ENCODE measurements at places on chromosomes 6 and 20.

DNA sequence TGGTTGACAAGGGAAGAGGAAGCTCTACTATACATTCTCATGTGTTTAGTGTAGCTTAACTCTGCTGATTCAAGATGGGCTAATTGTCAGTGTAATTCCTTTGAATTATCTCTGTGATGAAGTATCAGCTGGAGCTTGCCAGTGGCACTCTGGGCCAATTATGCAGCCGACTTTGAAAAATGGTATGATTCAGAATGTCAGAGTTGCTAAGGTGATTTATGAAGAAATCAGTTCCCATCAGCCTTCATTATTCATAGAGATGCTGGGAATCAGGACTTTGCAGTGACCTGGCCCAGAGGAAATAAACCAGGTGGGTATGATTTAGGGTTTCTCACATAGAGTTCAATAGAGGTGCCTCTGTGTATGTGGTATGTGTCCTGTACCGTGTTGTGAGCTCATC lies 33.4 kb downstream of the KCNS1 start:
- no peak for DNase-seq

DNA sequence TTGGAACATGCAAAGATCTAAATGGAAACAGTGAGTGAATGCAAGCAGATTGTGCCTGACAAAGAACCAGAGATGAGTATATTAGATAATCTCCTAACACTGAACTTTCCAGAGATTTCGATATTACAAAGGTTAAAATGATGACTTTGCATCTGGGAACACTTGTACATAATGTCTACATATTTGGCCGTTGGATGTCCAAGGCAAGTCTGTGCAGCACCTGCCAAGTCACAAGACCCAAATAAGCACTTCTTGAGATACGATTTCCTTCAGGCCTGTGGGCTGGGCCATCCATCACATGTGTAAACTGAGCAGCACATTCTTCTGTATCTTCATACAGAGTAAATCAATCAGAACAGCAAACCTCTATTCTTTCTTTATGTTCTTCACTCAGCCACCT lies 32.5 kb upstream of the SMLR1 start:
- no peak for DNase-seq

GRCh38 chr6:105051941-105052471 lies 95.1 kb downstream of the LIN28B start:
- no peak for DNase-seq

DNA sequence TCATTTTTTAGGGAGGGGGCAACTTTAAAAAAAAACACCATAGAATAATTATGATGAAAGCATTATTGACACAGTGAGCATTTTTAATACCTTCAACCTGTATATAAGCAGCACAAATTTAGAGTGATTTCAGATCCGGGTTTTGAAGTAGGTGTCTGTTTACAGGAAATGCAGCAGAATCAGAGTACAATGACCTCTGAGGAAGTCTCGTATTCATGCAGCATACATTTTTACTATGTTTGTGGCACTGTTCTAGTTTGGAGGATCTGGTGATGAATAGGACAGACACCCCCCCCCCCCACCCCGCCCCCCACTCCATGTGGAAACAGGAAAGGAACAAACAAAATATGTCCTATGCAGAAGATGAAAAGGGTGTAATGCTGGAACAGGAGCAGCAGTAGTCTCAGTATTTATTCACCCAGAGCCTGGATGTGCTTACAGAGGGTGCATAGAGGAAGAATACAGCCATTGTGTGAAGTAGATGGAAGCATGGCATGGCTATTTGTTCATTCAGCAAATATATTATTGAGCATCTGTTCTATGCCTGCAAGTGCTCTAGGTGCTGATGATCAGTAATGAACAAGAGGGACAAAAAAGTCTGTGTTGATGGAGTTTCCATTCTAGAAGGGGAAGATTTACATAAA lies 19.7 kb downstream of the VAPB start:
- no peak for DNase-seq

DNA sequence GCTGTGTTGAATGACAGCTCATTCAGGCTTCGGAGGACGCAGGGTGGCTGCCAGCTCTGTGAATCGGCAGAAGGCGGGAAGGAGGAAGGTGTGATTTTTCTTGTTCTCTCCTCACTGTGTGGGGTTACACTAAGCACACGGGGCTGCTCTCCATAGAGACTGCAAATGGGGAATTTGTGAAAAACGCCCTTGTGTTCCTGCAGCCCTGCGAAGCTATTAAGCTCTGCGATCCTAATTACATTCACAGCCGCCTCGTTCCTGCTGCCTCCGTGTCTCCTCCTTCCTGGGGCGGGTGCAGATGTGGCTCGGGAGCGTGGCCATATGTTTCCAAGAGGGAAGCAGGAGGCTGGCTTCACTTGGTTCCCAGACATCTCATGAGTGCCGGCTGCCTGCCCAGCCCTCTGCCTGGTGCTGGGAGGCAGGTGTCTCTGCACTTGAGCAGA lies 124.0 kb downstream of the TOX2 start:
- peak; percentile 52 for DNase-seq

GRCh38 chr20:33316343-33316742 lies 33.3 kb downstream of the BPIFB1 start:
- no peak for DNase-seq

- DNase-seq = no peak
Measured at GRCh38 chr6:35360349-35361138, 18.2 kb downstream of the PPARD start.

DNA sequence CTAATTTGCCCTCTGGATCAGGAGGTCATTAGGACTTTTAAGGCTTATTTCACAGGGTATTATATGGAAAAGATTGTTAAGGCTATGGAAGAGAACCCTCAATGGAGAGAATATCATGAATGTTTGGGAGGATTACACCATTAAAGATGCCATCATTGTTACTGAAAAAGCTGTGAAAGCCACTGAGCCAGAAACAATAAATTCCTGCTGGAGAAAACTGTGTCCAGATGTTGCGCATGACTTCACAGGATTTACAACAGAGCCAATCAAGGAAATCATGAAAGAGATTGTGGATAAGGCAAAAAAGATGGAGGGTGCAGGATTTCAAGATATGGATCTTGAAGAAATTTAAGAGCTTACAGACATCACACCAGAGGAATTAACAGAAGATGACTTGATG lies 798.3 kb upstream of the SLC35B3 start:
- no peak for DNase-seq

GRCh38 chr20:40913224-40914185 lies 115.1 kb upstream of the TOP1 start:
- DNase-seq = no peak

DNA sequence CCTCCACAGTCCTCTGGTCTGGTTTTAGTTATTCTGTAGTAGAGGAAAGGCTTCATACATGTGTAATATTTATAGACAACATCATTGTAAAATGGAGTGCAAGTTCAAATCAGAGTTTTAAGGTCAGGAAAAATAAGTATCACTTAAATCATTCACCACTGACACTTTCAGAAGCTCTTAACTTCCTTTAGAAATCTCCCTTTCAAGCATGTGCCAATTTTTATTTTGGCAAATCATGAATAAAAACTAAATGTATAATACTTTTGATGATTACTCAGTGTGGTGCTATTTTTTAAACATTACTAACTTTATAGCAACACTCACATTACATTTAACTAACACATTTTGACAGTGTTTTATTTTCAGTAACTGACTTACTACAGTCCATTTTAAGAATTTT lies 112.2 kb downstream of the OGFRL1 start:
- no peak for DNase-seq

GRCh38 chr6:166027761-166028160 lies 139.9 kb downstream of the TBXT start:
- DNase-seq = no peak

- DNase-seq = no peak
Measured at GRCh38 chr6:2148748-2149147, 96.7 kb downstream of the GMDS start.

DNA sequence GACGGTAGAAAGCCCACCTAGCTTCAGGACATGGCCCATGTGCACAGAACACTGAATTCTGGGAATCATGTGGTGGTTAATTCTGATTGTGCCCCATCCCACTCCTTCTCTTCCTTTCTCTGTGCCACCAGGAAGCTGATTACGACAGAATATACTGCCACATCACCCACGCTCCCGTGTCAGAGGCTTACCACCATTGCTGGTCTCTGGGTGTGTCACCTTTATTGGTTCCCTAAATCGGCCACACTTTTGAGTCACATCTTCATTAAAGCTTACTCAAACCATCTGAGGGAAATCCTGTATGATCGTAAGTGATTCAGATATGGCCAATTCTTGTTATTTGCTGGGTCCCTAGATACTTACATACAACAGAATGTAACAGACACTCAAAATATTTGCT lies 3.1 kb downstream of the TRMT6 start:
- DNase-seq = no peak

DNA sequence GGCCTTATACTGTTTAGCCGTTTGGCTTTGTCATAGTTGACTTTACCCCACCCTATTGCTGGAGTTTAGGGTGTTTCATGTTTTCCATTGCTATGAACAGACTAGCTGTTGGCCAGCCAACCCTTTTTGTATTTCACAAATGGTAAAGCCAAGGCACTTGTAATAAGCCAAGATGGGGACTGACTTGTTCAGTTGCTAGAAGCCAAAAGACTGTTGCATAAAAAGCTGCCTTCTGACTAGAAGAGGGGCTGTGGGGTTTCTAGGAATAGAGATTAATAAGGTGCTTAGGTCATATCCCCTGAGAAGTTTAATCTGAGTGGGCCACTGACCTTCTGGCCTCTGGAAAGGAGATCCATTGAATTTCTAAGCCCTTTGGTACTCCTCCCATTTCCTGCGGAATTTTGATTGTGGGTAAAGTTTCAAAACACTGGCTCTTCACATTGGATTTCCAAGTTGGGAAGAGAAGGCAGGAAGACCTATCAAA lies 211.1 kb downstream of the PLCB4 start:
- DNase-seq = no peak

- no peak for DNase-seq
Measured at GRCh38 chr20:24966317-24967012, 17.4 kb downstream of the CST7 start.

DNA sequence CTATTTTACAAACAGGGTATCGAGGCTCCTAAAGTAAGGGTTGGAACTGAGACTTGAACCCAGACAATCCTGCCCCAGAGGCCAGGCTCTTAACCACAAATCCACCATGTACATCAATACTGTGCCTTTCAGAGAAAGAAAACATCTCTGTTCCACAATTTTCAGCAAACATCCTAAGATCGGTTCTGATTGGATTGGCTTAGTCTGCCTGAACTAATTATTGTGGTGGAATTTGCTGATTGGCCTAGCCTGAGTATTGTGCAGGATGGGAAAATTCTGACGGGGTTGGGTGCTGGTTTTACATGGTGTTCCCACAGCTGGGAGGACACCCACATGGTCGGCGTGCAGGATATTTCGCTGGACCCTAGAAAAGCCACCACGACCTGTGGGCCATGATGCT lies at the start of gene CLPSL1:
Gene CLPSL1 (plus strand): TSS at position 301 of the 400 bp plus-strand sequence. CDS start 92 bp downstream, at position 393.
- DNase-seq = no peak

DNA sequence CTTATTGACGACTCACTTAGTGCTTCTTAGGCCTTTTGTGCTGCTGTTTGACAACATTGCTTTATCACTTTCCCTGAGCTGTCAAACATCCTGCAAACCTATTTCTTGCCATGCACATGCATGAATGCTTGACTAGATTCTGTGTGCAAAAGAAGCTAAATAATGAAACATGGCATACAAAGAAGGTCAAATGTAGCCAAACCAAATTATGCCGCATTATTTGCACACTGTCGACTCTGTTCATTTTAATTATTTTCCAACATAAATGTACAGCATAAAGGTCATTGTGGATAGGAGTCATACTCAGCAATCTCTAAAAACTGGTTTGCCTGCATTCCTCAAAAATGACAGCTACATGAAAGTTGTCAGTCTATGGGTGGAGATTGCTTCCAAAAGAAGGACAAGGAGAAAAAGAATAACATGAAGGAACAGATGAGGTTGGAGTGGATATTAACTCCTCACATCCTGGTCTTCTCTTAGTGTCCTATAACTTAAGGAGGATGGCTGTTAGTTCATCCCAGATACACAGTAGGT lies 123.1 kb upstream of the STXBP5 start:
- no peak for DNase-seq

DNA sequence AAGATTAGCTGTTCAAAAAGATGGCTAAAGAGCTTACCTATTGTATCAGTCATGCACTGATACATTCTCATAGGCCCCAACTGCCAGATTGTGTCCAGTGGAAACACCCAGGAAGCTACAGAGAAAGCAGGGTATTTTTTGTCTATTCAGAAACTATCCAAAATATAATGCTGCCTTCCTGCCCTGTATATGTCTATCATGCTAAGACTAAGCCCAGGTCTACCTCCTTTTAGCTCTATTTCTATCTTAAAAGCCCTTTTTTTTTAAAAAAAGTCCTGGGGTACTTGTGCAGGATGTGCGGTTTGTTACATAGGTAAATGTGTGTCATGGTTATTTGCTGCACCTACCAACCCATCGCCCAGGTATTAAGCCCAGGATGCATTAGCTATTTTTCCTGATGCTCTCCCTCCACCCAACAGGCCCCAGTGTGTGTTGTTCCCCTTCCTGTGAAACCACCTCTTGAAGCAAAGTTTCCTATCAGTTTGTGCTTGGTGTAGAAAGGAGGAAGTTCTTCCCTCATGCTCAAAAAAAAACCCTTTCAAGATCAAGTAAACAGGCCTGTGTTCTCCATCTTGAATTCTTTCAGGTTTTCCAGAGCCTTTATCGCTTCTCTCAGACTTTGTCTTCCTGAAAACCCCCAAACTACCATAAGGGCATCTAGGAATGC lies 514 bp downstream of the DEFB129 start:
- DNase-seq = no peak

DNA sequence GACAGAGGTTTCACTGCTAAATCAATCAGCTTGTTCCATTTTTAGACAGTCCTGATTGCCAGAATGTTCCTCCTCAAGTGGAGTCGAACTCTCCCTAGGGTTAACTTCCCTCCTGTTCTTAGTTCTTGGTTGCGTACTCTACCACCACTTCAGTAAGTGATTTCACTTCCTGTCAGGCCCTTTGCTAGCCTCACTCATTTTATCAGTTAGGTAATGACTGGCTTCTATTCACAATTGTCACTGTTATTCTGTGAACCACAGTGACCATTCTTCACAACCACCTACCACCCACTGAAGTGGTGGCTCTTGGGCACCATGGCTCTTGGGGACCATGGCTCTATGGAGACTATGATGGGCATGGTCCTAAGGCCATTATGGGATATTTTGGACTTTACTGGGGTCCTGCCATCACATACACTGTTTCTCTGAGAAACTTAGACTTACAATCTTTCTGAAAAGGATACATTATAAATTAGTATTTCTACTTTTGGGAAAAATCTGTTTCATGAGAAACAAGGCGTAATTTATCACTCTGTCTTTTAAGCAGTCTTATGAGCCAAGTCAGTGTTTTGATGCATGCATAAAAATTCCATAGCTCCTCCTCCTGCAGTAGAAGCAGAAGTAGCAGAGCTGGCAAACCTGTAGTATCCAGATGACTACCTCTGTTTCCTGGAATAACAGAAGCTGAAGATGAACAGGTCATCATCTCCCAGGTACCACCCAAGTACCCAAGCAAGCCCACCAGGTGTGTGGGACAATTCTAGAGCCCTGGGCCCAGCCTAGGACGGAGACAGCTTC lies 66.3 kb downstream of the ATXN1 start:
- no peak for DNase-seq
